Smooth muscle cell of the coronary artery (primary cell): ENCODE measurements at places on chromosomes 2 and 18. TPM values are rescaled to one million over a fixed set of nuclear protein-coding genes. Genes with fewer than 3 reads are reported as not detected.

DNAJC5G gene
- total RNA-seq, result not detected in 2 replicates

PSMA8 gene
- not detected in 2 replicates for total RNA-seq

WDCP gene
- 8.1 and 13.7 TPM in 2 replicates for total RNA-seq

KCNIP3 gene
- 0.53 and 2.9 TPM in 2 replicates for total RNA-seq

PTPRN gene
- total RNA-seq, result under 0.01 and 9.0 TPM in 2 replicates

DBI gene
- total RNA-seq, result 90.4 and 140 TPM in 2 replicates

HAUS1 gene
- 18.7 and 25.6 TPM in 2 replicates for total RNA-seq

SNORC gene
- total RNA-seq, result 0.59 and 0.83 TPM in 2 replicates

FBXO48 gene
- 0.15 and 0.23 TPM in 2 replicates for total RNA-seq

PJVK gene
- 0.60 and 2.6 TPM in 2 replicates for total RNA-seq
